ENCODE measurements at places on chromosomes 5 and 9. TPM values are rescaled to one million over a fixed set of nuclear protein-coding genes. Genes with fewer than 3 reads are reported as not detected.

The GFPT2 gene
- total RNA-seq: not detected

DNA sequence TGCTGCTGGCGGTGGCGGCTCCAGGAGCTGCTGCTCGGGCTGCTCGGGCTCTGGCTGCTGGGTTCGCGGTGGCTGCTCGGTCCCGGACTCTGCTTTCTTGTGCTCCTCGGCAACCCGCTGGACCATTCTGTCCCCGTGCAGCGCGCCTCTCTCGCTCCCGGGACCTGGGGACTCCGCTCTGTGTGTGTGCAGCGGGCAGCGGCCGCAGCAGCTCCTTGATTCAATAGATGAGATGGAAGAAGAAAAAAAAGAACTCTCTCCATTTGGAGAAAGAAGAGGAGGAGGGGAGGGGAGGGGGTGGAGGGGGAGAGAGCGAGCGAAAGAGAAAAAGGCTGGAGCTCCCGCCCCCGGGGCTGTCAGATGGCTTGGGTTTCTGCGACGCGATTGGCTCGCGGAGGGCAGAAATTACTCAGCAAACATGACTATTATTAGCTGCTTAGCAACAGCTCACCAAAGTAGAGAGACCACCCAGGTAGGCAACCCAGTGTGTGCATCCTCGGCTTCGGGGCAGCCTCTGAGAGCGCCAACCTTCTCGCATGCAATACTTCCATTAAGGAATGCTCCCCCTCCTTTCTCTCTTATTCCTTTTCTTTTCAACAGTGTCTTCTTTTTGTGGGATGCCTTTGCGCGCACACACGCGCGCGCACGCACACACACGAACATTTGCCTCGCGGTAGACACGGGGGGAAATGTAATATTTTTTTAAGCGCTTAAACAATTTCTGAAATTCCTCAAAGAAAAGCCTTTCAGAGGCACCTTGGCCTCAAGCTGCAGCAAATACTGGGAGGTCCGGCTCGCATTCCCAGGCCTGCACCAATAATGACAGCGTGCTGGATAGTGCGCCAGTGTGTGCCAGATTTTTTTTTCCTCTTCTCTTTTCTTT lies 7.6 kb downstream of the PTCH1 start:
- peak; percentile 92 for DNase-seq

DNA sequence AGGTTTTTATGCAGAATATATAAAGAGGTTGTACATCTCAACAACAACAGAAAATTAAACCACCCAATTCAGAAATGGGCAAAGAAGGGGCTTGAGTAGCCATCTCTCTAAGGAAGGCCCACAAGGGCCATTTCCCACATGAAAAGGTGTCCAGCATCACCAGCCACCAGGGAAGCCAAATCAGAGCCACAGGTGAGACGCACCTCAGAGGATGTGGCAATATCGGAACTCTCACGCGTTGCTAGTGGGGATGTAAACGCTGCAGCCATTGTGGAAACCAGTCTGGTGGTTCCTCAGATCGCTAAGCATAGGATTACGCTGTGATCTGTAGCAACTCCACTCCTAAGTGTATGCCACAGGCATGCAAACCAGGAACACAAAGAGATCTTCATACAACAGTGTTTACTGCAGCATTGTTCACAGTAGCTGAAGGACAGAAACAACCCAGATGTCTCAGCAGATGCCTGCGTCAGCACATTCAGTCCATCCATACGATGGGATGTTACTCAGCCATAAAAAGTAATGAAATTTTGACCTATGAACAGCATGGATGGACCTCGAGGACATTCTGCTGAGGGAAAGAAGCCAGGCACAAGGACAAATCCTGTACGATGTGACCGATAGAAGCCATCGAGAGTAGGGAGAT lies 84.3 kb upstream of the CACNA1B start:
- no peak for DNase-seq

DNA sequence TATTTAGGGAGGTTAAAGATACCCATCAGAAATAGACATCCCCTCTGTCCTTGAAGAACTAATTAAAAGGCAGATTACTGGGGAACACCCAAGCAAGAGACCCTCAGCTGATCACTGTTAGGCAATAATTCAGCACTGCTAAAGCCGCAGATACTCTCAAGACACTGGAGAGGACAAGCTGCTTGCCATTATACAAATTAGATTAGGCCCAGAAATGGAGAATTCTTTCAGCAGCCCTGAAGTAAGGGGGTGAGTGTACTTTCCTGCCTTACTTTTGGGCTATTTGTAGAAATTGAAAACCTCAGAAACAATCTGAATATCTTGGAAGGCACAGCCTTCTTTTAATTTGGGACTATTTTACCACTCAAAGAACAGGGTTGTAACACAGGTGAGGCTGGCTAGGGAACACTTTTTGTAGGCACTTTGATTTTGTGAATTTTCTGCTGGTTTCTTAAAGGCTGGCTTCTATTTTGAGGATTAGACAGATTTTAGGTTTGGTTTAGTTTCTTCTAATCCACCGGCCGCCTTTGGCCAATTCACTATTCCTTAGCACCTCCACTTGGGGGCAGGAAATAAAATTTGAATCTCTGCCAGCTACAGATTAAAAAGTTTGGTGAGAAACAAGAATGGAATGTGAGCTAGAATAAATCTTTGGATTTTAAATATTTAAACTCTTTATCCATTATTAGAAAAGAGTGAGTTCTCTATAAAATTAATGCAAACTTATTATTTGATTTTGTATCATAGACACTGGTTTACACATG lies 106.0 kb downstream of the SMARCA2 start:
- DNase-seq: no peak

- DNase-seq: no peak
Observed at GRCh38 chr9:135087489-135087792, at the start of gene OLFM1. TSS of gene OLFM1 (plus strand) at chr9:135087668. CDS start at chr9:135087990, 322 bp downstream.

DNA sequence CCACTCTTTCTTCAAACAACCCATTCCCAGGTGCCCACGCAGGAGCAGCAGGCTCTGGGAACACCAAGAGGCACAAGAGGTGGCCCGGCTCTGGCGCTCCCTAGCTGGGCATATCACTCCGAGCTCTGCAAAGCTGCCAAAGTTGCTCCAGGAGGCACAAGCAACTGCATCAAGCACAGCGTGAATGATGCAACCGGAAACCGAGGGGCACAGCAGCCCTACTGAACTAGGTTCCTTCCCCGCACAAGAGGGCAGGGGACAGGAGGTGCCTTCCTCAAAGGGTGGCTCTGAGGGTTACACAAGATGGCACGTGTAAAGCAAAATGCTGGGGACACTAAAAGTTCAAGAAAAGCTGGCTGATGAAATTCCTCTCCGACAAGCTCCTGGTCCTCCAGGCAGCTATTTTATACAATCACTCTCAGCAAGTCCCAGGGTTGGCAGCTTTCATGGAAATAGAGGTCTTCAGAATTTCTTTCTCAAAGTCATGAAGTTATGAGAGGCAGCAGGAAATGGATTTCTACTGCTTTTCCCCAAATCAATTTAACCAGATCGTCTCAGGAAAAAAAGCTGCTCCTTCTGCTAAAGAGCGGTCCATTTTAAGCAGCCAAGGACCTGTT lies 22.9 kb downstream of the PSMB7 start:
- no peak for DNase-seq

GRCh38 chr5:139726248-139726647 lies 69.4 kb upstream of the PSD2 start:
- DNase-seq: no peak

GRCh38 chr5:134738963-134739661 lies 764 bp downstream of the CAMLG start:
- DNase-seq: peak; percentile 65

DNA sequence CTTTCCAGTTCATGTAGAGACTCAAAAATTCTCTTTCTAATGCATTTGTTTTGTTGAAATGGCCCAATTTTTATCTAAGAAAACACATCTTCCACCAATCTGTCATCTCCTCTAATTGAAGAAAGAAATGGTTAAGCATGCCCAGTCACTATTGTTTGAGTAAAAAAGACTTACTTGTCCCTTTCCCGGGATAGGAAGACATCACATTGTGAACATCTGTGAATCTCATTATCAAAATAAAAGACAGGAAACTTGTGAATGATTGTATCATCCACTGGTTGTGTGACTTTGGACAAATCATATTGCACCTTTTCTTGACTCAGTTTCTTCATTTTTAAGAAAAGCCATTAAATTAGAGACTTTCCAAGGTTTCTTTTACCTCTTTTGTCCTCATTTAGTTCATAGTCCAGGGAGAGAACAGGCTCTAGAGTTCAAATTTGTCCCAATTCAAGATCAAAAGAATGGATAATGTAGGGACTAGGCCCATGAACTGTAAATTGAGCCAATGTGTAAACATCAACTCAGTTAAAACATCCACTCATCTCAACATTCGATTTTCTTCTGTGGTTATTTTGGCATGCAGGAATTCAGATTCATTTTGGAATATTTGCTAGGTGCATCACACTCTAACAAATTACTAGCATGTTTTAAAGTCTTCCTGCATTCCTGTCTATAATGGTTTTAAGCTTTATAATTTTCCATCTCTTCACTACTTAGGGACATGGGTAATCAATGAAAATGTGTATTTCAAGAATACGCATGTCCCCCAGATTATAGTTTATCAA lies 838.0 kb upstream of the WWC1 start:
- no peak for DNase-seq

DNA sequence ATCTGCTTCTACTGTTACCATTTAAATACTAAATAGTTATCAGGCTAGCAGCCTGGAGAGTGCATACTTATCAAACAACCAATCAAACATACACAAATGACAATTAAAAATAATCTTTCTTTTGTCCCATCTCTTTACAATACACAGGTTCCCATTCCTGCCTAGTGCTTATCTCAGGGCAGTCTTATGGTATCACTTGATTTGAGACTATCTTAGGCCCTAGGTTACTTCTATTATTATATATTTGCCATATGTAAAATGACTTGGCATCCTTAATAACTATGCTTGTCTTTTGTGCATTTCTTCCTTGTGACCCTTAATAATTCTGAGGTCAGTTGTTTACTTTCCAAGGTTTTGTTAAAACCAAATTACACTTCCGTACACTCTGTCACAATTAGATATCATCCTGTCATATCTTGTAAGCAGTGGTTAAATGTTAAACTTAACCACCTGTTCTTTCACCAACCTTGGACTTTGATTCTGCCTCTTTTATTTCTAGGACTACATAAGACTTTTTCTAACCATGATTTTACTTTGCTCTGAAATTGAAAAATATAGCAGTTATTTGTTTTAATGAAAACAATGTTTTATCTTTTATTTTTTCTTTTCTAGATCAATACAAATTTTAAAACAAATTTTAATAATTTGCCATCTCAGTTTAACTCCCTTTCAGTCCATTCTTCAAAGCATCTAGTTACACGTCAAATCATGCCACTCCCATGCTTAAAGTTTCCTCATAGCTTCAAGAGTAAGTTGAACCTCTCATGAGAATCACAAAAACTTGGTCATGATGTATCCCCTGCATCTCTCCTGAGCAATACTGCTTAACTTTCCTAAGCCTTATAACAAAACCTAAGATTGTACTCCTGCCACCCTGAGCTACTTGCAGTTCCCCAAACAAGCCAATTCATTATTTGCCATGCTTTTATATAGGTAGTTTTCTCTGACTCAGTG lies 281.3 kb downstream of the HCN1 start:
- DNase-seq: no peak

DNA sequence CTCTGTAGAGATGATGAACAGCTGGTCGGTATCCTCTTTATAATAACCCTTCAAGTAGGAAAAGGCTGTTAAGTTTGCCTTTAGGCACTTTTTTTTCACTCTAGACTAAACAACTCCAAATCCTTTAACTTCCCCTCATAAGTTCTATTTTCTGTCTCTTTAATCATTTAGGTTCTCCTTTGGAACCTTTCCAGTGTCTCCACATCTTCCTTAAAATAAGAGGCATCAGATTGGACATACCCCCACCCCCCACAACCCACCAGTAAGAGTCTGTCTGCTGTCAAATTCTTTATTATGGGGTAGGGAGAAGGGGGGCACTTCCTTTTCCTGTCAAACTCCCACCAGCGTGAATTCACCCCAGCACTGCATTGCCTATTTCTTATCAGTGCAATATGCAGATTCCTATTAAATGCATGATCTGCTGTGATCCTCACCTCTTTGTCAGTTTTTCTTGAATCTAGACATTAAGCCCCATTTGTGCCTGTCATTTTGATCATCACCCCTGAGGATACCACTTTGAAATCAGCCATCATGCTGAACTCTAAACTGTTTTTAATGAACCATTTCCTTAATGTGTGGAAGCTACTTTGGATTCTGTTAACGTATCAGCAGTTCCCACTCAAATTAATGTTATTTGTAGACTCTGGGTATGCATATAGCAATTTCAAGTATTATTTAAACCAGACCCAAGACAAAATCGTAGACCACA lies 212.2 kb downstream of the PDZD2 start:
- DNase-seq: no peak

- no peak for DNase-seq
Observed at GRCh38 chr5:168858994-168859393, 279.8 kb upstream of the PANK3 start.
